ENCODE measurements at places on chromosomes 2 and 18.

DNA sequence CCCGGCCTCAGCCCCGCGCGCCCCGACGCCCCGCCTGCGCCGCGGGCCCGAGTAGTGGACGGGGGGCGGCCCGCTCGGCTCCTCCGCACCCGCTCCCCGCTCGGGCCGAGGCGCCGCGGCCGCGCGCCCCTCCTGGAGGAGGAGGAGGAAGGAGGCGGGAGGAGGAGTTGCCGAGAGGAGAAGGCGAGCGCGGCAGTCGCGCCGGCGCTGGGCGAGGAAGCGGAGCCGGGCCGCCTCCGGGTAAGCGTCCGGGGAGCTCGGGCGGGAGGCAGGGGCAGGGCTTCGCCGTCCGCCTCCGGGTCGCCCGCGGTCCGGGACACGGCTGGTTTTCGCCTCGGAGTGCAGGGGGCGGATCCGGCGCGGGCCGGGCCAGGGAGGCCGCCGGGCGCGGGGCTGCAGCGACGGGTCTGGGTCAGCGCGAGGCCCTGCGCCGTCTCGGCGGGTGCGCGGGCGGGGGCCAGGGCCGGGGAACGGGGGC is at the start of gene SOCS6:
SOCS6 (plus strand) TSS at position 195 of the 478 bp plus-strand sequence. CDS start 35,624 bp downstream, outside the sequence.
- no peak for DNase-seq

- DNase-seq, result no peak
Observed at GRCh38 chr18:58315041-58315440, 271.0 kb downstream of the NEDD4L start.

DNA sequence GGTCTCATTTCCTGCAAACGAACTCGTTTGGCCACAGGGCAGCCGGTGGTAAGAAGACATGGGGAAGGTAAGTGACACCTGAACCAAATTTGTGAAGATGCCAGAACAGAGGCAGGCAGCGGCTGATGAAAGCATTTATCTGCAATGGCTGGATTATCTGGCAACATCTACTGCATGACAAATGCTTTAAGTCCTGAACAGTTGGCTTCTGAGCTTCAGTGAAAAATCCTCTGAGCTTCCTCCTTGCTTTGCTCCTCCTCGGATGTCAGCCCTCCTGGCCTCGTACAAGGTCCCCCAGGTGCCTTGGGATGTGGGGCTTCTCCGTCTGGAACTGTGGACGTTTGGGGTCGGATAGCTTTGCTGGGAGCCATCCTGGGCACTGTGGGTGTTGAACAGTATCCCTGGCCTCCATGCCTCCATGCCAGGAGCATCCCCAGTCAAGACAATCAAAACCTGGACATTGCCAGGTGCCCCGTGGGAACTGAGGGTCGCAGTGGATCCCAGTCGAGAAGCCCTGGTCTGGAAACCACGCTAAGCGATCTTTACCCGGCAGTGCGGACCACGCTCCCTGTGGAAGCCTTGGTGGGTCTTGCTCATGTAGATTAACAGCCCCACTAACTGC is 49.3 kb downstream of the KCNG2 start:
- DNase-seq, result no peak

DNA sequence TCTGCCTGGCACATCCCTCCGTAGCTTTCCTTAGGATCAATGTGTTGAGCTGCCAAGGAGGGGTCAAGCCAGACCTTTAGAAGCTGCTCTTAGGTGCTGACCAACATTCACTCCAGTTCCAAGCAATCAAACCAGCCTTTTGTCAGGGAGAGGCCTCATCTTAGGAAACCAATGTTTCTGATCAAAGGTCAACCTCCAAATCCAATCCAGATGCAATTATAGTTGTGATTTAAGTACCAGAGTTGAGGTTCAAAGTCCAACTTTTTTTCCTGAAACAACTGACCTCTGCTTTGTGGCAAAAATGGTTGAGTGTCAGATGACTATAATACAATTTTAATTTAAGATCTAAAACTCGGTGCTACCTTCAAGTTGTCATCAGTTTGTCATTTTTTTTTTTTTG is 303.4 kb downstream of the ALK start:
- DNase-seq, result no peak

GRCh38 chr2:170675701-170676100 is 39.4 kb upstream of the SP5 start:
- no peak for DNase-seq

GRCh38 chr2:132979339-132980093 is 309.5 kb upstream of the LYPD1 start:
- no peak for DNase-seq

GRCh38 chr2:52034706-52035105 is 1002.8 kb upstream of the NRXN1 start:
- DNase-seq, result no peak

DNA sequence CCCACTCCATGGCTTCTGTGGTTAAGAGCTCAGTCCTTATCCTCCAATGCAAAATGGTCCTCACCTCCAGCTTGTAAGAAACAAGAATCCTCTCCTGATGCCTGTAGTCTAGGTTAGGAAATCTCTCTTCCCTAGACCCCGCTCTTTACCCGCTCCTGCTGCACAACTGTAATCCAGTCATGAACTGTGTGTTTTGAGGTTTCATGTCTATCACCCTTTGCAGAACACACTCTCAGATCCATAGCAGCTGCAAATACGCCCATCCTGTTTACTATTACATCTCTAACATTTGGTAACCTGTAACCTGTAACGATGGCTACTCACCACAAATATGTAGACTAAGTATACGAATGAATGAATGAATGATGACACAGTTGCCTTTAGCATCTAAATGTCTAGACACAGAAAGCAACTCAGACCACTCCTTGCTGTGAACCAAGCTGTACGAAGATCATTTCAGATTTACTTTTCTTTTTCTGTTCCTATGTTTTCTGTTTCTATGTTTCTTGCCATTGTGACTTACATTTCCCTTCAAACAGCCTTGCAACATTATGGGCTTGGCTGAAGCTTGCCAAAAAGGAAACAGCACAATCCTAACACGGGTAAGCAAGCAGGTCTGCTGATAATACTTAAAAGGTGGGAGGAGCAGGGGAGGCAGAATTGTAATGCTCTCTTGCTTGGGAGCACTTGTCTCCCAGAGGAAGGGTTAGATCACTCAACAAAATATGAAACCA is 53.7 kb downstream of the EPHA4 start:
- peak; percentile 15 for DNase-seq

DNA sequence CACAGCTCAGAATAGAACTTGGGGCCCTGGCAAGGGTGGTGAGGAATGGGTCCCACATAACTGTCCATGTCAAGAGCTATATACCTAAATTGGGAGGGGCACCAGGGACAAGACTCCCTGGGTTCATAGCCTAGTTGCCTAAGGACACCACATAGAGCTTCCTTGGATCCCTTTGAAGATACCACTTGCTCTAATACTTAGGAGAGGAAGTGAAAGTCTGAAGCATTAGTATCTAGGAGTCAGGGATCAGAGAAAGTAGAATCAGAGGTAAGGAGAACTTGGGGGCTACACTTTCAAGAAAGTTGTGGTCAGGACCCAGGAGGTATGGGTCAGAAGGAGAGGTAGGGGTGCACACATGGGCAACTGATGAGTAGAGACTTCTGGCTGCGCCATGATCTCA is 318.2 kb upstream of the SLC39A10 start:
- no peak for DNase-seq

DNA sequence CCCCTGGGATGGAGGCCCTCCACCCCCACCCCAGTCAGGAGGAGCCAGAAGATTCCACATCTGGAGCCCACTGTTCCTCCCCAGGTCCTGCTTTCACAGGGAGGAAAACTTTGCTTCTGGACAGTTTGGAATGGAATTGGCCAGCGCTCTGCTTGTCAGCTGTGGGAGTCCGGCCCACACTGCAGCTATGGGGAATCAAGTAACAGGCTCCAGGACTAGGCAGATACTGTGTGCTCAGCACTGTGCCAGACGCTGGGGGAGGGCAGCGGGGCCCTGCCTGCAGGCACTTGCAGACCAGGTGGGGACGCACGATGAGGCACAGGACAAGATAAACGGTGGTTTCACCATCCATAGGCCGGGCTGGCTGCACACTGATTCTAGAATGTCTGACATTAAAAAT is 114.0 kb downstream of the STPG4 start:
- DNase-seq, result no peak

GRCh38 chr2:58900246-58901027 is 659.3 kb upstream of the FANCL start:
- no peak for DNase-seq

DNA sequence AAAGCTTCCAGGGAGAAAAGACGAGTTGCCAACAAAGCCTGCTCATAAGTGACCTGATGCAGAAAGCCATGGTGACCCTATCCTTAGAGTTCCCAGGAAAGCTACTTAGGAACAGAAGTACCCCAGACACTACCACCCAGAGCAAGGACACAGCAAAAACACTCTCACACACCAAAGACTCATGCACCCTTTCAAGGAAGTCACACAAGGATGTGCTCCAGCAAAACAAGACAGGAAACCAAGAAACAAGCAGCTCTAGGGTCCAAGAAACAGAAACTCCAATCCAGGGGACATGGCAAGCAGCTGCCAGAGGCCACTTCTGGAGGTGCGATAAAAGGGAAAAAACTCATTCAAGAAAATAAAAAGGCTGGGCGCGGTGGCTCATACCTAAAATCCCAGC is 5.7 kb downstream of the KIF1A start:
- no peak for DNase-seq

DNA sequence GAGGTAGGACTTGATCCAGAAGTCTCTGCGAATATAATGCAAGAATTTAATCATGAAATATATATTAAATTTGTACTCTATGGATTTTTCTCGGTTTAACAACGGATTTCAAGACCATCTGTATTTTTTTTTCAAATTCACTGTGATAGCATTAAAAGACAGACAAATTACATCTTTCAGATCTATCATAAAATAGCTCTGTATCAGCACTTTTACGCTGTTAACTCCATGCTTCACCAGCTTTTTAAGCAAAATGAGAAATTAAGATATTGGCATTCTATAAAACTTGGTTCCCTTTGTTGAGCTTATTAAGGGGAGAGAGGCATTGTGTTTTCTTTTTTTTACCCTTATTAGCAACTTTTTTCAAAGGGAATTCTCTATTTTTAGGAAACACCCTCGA is 1377.6 kb upstream of the NXPH2 start:
- DNase-seq, result no peak

GRCh38 chr18:45161850-45162249 is 453.4 kb upstream of the SLC14A2 start:
- no peak for DNase-seq

DNA sequence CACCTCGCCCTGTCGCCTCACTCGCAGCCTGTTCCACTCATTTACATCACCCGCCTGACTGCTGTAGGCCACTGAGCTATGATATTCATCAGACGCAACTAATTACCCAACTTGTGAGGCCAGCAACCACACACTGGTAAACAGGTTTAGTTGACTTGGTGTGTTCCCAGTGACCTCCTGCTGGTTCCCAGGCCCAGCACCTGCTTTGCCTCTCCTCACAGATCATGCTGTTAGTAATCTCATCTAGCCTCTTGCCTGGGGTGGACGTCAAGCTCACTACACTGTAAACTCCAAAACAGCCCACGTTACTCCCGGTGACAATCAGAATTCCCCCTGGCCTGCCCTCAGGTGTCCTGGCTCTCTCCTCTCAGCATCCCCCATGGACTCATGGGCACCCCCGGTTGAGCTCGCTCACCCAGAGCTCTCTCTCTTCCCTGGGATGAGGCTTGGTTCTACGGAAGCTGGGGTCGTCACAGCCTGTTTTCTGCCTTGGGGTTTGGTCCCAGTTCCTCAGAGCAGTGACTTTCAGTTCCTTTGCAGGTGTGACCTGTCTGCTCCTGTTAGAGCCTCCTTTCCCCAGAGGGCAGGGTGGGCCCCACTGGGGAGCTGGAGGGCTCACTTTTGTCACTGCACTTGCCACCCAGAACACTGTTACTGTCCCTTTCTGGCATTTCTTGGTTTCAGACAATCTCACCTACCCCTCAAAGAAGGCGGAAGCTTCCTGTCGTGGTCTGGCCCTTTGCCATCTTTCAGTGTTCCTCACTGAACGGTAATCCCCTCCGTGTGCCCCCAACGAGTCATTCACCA is 40.3 kb downstream of the INPP5D start:
- peak; percentile 53 for DNase-seq
